ENCODE measurements at places on chromosomes 1 and 21. TPM values are rescaled to one million over a fixed set of nuclear protein-coding genes. Genes with fewer than 3 reads are reported as not detected.
A peak's percentile ranks its signal among the peaks of the same experiment; 100 is the strongest.

Gene KIF26B
- 0.28 TPM for total RNA-seq

Gene TPTE
- total RNA-seq: not detected

GRCh38 chr21:38917043-38917774, 111.5 kb downstream of the ETS2 start:
- H3K4me3 ChIP-seq: no peak overlapping the region
- no peak overlapping the region for H3K27ac ChIP-seq
- no peaks in the 10 kb centered on the region for H3K4me1 ChIP-seq
- H3K36me3 ChIP-seq: no peaks in the 10 kb centered on the region
- peaks cover 27% of the 10 kb centered on the region for H3K27me3 ChIP-seq

- peaks cover 28% of the 10 kb centered on the region for H3K4me1 ChIP-seq
- no peaks in the 10 kb centered on the region for H3K27me3 ChIP-seq
- DNase-seq: peak; percentile 45
Observed at GRCh38 chr1:239819096-239819495, 272.6 kb upstream of the FMN2 start.

Gene KLHL12
- total RNA-seq: 30.8 TPM

- peaks cover 13% of the 10 kb centered on the region for H3K27me3 ChIP-seq
- no peaks in the 10 kb centered on the region for H3K36me3 ChIP-seq
- peaks cover 4% of the 10 kb centered on the region for H3K4me1 ChIP-seq
- H3K4me3 ChIP-seq: no peak overlapping the region
Observed at GRCh38 chr1:108717774-108718316, 5.1 kb downstream of the FNDC7 start.

GRCh38 chr21:45362077-45362747, 42.8 kb upstream of the COL18A1 start:
- H3K4me3 ChIP-seq: no peak overlapping the region
- peaks cover 9% of the 10 kb centered on the region for H3K27me3 ChIP-seq
- no peak overlapping the region for H3K27ac ChIP-seq

- peaks cover 2% of the 10 kb centered on the region for H3K27me3 ChIP-seq
- no peak overlapping the region for H3K27ac ChIP-seq
- no peak for DNase-seq
- no peak overlapping the region for H3K4me3 ChIP-seq
- H3K4me1 ChIP-seq: peaks cover 38% of the 10 kb centered on the region
Observed at GRCh38 chr1:26784023-26784871, 3.5 kb upstream of the PIGV start.

Gene WDR77
- total RNA-seq: 37.5 TPM

DNA sequence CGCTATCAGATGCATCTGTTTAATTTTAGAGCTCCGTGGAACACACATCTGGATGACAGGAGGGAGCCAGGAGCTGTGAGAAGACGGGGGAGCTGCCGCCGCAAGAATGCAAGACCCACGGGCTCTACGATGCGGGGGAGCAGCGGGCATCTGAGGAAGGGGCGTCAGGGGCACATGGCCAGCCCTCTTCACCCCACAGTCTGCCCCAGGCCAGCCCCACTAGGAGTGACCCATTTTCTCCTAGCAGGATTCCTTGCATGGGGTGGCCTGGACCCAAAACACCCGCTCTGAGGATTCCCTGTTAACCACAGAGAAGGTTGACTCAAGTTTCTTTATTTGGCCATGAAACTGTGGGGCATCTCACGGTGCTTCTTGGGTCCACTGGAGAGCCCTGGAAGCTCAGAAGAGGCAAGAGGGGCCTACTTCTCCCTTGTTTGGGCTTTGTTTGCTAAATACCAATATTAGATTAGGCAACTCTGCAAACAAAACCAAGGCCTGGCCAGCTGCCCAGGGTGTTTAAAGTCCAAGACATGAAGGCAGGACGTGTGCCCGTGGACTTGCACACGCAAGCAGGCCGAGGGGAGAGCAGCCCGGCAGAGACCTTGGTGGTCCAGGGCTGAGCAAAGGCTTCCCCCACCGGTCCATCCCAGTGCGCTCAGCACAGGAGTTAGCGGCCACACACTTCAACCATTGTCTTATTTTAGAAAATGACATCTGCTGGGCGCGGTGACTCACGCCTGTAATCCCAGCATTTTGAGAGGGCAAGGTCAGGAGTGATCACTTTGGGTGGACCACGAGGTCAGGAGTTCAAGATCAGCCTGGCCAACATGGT, 89.8 kb downstream of the DHRS3 start:
- no peak for DNase-seq
- peaks cover 3% of the 10 kb centered on the region for H3K36me3 ChIP-seq
- H3K27me3 ChIP-seq: no peaks in the 10 kb centered on the region
- H3K27ac ChIP-seq: no peak overlapping the region

Gene OR2T33
- total RNA-seq: not detected
